KBM-7 (cell line): ENCODE measurements at places on chromosomes 4 and X.
A peak's percentile ranks its signal among the peaks of the same experiment; 100 is the strongest.

DNA sequence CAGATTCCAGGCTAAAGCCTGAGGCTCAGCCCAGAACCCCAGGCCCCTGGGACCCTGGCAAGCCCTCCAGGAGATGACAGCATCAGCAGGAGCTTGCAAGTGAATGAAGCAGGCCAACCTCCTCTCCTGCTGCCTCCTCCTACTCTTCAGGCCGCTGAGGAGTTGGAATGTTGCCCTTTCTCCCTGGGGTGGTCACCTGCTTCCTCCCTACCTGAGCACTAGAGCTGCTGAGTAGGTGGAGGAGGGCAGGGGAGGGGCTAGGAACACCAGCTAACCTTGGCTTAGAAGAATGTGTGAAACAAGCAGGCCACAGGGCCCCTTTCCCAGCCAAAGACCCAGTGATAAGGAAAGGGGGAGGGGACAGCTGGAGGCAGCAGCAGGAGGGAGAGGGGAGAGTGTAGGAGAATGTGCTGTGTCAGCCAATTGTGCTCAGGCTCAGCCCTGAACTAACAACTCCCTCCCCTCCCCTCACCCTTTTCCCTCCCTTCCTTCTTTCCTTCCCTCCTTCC, 58.0 kb downstream of the PJA1 start:
- DNase-seq = no peak

DNA sequence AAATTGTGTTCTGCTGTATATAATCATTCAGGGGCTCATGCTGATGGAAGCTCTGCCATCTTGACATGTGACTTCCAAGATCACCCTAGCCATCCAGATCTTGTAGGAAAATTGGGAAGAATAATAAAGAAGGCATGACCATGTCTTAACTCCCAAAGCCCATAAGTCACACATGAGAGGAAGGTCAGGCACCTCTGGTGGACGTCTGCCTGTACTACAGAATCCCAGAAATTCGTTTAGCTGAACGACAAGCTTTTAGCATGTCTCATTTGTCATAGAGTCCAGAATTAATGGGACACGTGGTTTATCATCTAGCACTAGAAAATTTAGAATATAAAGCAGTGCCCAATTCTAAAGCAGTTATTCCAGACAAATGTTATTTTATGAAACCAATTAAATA, 212.7 kb downstream of the CENPC start:
- peak; percentile 21 for DNase-seq

GRCh38 chrX:9151772-9152307, 117.9 kb upstream of the FAM9B start:
- no peak for DNase-seq

DNA sequence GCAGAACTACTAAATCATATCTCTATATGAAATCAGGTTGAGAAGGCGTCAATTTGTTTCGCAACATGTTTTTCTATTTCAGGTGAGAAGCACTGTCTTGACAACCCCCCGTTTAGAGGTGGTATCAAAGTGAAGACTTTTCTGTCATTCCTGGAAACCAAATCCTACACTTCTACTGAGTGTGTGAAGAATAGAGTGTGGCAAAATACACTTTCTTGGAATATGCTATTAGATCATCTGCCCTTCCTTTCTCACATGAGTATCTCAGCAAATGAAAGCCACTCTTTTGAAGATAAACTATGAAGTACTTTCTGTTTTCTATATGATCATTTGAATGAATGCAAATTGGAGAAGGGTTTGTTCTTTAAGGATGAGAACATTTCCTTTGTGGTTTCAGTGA, 174.0 kb upstream of the FMR1 start:
- peak; percentile 1 for DNase-seq

GRCh38 chr4:180521181-180521580, 1722.0 kb upstream of the TENM3 start:
- no peak for DNase-seq

GRCh38 chr4:72314869-72315268, 254.2 kb downstream of the ADAMTS3 start:
- no peak for DNase-seq

GRCh38 chr4:139223682-139224317, 46.8 kb upstream of the ELF2 start:
- DNase-seq = peak; percentile 23

DNA sequence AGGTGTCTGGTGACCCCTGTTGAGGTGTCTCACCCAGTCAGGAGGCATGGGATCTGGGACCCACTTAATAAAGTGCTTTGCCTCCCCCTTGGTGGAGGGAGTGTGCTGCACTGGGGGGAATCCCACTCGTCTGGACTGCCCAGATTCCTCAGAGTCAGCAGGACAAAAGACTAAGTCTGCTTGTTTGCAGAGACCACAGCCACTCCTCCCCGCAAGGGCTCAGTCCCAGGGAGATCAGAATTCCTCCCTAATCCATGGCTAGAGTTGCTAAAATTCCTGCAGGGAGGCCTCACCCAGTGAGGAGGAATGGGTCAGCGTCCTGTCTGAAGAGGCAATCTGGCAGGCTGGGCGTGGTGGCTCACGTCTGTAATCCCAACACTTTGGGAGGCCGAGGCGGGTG, 442.2 kb downstream of the PABPC4L start:
- no peak for DNase-seq

GRCh38 chr4:144213371-144213770, 72.9 kb upstream of the GYPA start:
- DNase-seq = no peak

DNA sequence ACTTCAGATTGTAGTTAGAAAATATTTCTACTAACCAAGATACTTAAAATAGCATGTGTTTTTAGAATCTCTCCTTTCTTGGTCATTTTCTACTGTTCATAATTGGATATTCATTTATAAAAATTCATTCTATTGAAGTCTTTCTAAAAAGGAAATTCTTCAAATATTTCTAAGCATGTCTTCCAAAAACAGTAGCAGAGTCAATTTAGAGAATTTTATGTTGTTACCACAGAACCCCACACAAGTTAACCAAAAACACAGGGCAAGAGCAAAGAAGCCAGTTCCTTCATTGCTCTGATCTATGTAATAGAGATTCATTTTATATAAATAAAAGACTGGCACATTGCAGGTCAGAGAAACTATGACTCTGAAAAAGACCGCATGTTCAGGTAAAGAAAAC, 345.1 kb upstream of the PITX2 start:
- no peak for DNase-seq

- DNase-seq = no peak
These were observed 16.3 kb downstream of the TSPAN5 start for GRCh38 chr4:98641906-98642668.

- no peak for DNase-seq
These were observed 161.8 kb upstream of the PCDH18 start for GRCh38 chr4:137694138-137694537.

- DNase-seq = no peak
These were observed 665.5 kb downstream of the TLL1 start for GRCh38 chr4:166538491-166539005.

- DNase-seq = no peak
These were observed 4.8 kb upstream of the NKAP start for GRCh38 chrX:119948381-119948780.

DNA sequence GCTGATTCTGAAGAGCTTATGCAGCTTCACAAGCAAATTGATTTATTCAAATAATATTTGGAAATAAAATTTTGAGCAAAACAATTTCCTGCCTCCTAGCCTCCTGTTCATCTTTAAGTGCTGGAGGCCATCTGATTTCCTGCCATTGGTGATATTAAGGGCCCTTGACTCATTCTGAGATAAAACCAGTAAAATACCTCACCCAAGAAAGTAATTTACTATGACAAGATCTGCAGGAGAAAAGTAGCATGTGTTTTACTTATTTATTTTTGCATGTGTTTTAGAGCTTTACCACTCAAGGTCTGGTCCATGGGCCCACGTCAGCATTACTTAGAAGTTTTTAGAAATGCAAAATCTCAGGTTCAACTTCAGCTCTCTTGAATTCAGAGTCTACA, 67.7 kb downstream of the DCLK2 start:
- DNase-seq = no peak

DNA sequence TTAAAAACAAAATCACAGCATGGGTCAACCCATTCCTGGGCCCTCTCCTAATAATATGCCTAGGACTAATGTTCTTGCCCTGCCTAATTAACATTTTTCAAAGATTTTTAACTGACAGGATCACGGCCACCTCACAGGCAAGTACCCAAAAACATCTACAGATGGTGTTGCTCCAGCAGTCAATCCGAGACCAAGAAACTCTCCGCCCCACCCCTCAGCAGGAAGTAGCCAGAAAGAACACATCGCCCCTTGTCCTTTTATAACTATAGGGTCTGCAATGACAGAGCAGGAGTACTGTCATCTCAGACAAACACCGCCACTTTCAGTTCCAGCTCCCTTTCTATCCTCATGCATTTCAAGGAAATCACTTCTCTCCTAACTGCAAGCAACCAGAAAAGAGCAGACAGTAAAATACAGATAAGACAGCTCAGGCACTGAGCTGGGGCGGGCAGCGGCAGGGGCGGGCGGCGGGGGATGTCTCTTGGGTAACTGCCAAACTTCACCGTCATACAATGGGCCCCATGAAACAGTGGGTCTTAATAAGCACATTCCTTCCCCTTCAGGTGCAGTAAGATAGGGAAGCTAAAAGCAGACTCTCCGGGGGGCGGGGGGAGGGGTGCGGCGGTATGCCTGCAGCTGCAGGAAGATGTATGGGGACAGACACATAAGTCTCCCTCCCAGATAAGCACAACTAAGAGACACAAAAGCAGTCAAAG, 67.4 kb downstream of the ZNF182 start:
- DNase-seq = peak; percentile 89

DNA sequence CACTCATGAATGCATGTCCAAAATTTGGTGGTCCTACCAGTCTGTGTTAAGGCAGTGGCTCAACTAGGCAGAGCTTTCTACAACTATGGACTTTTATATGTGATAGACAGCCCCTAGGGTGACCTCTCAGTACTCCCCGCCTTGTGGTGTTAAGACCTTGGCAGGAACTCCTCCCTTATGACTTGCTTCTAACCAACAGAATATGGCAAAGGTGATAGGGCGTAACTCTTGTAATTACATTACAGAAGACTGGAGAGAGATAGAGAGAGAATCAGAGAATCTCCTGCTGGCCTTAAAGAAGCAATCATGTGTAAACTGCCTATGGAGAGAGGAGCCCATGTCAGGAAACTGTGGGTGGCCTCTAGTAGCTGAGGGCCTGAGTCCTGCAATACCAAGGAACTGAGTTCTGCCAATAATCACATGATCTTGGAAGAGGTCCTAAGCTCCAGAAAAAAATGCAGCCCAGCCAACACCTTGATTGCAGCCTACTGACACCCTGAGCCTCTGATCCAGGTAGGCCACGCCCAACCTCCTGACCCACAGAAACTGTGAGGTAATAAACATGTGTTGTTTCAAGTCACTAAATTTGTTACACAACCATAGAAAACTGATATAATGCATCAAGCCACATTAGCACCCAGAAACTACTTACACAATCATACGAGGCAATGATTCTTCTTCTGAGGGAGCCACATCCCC, 68.9 kb downstream of the INPP4B start:
- no peak for DNase-seq

- no peak for DNase-seq
These were observed 1310.9 kb downstream of the PCDH7 start for GRCh38 chr4:32031026-32031425.

DNA sequence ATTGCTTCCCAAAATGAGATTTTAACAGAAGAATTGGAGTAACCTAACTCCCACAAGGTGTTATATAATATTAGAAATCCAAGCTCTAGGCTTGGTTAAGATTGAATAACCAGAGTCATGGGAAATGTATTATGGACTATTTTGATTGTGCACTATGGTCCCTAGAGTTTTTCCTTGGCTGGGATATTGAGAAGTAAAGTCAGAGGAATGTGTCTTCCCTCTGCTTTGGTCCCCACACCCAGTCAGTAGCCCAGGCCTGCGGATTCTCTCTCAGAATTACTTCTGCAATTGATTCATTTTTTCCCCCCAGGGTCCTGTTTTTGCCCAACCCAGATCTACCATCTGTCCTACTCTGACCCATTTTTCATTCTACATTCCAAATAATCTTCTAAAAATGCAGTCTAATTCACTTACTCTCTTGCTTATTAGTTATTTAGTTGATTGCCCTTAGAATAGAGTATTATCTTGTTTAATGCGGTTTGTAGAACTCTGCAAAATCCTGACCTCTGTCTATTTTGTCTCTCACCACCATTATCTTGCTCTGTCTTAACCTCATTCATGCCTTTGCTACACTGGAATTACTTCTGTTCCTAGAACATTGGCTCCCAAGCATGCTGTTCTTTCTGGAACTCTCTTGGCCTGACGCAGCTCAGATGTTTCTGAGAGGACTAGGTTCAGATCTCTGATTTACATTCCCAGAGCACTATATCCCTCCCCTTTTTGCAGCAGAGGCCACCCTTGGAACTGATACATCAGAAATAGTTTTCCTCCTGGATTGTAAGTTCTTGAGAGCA, 23.6 kb downstream of the GUCY1A1 start:
- no peak for DNase-seq

- DNase-seq = no peak
These were observed 8.8 kb downstream of the MANBA start for GRCh38 chr4:102751941-102752340.

- no peak for DNase-seq
These were observed 2.3 kb upstream of the RTL5 start for GRCh38 chrX:72133851-72134546.

- no peak for DNase-seq
These were observed 7.3 kb downstream of the PGK1 start for GRCh38 chrX:78111140-78111931.

DNA sequence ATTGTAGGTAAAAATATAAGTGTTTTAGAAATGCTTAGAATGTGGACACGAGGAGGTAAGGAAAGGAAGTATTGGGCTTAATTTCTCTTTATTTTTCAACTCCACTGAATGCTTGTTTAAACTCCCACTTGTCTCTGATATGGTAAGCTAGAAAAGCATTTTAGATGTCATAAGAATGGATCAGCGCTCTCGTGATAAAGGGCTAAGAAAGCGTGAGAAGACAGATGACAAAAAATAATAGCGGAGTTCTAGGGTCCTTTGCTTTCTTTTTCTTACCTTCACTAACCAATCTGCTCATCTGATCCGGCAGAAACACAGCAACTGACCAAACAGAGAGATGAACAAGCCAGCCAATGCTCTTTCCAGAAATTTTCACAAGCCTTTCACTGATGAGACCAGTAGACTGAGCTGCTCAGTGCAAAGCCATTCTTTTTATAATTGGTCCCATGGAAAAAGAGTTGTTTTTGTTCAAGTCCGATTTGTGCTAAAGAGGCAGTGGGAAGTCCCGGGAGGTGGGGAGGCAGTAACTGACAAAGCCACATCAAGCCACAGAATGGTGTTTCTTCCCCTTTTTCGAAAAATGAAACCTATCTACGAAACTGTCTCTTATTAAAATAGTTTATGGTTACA, at the start of gene TASL:
TASL (minus strand) TSS at position 405 of the 630 bp plus-strand sequence. CDS start 17,411 bp downstream, outside the sequence.
- peak; percentile 98 for DNase-seq

DNA sequence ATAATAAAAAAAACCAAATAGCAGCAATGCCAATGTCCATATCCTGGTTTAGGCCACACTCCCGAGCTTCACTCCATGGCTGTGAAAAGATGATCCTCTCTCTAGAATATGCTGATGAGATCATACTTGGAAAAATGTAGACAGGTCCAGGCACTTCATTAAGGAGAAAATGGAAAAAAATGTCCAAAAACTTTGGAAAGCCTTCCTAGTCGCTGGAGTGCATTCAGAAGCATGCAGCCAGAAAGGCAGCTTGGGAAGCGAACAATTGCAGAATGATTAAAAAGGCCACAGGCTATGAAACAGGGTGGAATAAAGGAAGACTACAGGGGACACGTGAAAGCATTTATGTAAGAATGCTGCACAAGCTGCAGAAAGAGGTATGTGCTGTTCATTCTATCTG, 165.6 kb upstream of the HCCS start:
- DNase-seq = no peak

- DNase-seq = no peak
These were observed 200.0 kb downstream of the DCLK2 start for GRCh38 chr4:150278206-150278605.
